Activated naive CD4-positive, alpha-beta T cell treated with anti-CD3 and anti-CD28 coated beads, Interleukin-2, amount 50 U/mL, for 72 hours (primary cell): ENCODE measurements at places on chromosomes 1 and 21.

- DNase-seq: no peak
Measured at GRCh38 chr1:108747898-108748297, 1.4 kb downstream of the STXBP3 start.

DNA sequence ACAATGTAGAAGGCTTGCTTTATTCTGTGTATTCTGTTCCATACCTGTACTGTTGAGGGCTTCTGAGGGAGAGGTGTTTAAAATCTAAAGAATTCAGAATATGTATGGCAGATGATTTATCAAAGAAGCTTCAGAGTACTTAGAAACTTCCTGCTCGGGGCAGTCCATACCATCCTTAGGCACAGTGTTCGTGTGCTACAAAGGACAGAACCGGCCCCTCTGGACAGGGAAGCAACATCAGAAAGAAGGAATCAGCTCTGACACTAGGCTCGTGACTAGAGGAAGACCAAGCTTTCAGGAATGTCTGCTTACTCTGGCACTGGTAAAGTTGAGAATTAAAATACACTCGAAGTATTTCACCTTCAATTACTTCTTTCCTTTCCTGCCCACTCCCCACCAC, 14.1 kb downstream of the SELP start:
- DNase-seq: no peak

DNA sequence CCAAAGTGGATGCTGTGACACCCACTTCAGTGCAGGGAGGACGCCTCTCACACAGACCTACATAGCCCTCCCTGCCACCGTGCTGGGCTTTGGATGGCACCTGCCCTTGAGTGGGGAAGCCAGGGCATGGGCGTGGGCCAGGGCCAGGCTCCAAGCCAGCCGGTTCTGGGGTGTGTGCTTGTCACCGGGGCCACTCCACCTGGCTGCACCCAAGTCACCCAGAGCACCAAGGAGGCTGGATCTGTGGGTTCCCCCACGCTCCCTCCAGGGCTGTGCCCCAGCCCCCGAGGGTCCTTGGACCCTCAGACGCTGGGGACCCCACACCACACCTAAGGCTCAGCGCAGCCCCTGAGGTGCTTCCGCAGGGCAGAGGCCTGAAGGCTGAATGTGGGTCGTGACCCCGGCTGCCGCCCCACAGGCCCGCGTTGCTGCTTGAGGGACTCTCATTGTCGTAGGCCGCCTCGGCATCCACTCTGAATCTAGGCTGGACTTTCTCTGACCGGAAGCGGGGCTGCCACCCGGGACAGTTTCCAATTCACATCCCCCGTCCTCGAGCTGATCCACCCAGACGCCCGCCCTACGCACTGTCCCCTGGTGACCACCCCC, 1.5 kb downstream of the MXRA8 start:
- DNase-seq: no peak

GRCh38 chr1:70003211-70003908, 202.0 kb downstream of the LRRC40 start:
- no peak for DNase-seq

DNA sequence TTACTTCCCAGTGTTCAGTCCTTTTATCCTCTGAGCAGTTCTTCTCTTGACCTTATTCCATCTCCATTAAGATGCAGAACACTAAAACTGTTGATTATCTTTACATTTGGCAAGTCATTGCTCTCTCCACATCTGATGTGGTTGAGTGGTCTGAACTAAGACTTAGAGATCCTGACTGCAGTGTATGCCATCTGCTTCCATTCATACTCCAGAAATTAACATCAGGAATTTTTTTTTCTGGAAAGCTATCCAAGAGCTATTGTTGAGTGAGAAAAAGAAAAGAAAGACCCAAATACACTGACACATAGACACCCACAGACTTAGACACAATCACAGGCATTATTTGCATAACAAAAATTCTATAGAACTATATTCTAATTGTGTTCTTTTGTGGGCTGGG, 3.7 kb upstream of the TRIM62 start:
- no peak for DNase-seq

GRCh38 chr1:181131255-181131941, 42.9 kb downstream of the IER5 start:
- no peak for DNase-seq

DNA sequence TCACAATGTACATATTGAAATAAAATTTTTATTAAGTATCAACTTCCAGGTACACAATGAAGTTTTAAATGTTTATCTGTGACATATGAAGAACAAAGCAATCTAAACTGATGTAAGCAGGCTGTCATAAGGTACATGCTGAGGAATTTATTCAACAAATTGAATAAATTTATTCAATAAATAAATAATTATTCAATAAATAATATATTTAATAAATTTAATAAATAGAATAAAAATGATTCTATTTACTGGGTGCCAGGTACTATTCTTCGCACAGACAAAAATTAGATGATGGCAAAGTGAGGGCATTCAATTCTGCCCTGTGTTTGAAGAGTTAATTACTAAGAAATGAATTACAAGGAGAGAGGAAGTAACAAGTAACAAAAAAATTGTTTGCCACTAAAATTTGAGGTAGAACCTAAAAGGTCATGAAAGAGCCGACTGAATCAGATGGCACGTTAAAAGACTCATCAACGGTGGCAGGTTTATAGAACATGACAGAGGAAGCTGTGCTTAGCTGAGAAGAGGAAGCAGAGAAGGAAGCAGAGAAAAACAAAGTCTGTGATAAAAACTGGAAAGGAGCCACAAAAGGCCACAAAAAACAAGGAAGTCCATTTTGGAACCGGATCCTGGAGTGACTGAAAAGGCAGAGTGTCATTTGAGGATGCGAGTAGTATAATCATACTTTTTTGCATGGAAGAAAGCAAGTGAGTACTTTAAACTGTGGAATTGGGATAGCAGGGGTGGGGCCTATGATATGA, 2.2 kb upstream of the USP24 start:
- DNase-seq: no peak

DNA sequence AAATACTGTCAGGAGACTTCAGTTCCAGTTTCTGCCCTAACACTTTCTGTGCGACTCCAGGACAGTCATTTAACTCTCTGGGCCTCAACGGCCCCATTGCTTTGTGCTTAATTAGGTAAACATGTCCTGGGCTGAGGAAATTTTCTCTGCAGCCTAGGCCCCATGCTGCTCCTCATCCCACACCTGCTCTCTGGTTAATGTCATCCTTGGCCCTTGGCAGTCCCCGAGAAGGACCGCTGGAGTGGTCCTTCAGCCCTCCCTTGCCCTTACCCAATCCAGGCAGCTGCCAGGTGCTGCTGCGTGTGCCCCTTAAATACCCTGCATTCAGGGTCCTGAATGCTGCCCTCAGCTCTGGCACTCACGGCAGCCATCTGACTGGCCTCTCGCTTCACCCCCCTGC, 18.7 kb downstream of the UBL4B start:
- no peak for DNase-seq

GRCh38 chr21:25359724-25360123, 247.6 kb downstream of the MRPL39 start:
- no peak for DNase-seq

DNA sequence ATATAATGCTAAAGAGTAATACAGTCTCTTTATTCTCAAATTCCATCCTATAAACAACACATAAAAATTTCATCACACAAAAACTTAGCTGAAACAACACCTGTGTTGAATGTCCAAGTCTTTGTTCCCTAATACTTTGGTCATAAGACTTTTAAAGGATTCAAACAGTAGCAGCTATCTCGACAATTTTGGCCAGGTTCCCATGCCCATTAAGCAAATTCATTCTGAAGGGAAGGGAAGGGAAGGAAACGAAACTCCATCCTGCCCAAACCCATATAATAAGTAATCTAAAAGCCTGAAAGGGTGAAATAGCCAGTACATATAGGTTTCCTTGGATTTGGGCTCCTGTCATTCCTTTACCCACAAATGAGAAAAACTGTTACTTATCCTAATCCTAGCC, 7.5 kb downstream of the IVNS1ABP start:
- DNase-seq: no peak

DNA sequence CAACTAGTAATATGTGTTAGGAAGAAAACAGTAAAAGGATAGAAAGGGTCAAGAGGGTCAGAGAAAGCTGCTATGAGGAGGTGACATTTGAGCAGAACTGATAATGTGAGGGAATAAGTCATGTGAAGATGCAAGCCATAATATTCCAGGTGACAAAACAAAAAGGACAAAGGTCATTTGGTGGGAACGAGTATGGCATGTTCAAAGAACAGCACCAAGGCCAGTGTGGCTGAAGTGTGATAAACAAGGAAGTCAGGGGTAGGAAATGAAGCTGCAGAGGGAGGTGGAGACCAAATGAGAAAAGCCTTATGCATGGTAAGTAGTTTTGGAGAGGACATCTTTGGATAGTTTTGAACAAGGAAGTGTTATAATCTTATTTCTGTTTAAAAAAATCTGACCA, 46.7 kb downstream of the LPGAT1 start:
- DNase-seq: no peak

DNA sequence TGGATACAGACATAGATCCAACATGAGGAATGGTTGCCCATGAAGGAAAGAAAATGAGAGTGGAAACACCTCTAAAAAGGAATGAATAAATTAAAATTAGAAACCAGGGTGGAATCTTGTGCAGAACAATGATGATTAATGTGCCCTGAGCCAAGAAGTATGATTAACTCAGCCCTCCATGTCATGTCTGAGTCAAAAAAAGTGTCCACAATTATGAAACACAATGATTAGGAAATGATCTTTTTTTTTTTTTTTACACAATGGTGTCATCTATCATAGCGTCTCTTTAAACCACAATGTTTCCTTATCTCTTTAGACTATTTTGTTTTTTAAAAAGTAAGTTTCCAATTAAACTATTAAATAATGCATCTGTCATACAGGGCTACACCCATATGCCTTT, 78.9 kb upstream of the RAB4A start:
- no peak for DNase-seq

- DNase-seq: no peak
Measured at GRCh38 chr1:202888221-202888530, 773 bp downstream of the RABIF start.

DNA sequence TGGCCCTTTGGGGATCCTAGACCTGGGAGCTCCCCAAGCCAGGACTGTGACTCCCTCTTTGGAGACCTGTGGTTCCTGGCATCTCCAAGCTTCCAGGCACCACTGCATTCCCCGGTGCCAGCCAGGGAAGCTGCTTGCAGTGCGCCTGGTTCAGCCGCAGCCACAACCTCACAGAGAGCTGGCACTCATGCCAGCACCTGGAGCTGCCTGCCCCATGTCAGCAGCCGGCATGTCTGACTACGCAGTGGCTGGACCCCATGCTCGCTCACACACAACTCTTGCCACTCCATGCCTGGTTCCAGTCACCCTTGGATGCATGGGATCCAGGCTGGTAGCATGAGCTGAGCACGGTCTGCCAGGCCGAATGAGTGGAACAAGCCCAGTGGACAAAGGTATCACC, 426.6 kb downstream of the LRRIQ3 start:
- no peak for DNase-seq
